ENCODE measurements at places on chromosomes 11 and 22.

DNA sequence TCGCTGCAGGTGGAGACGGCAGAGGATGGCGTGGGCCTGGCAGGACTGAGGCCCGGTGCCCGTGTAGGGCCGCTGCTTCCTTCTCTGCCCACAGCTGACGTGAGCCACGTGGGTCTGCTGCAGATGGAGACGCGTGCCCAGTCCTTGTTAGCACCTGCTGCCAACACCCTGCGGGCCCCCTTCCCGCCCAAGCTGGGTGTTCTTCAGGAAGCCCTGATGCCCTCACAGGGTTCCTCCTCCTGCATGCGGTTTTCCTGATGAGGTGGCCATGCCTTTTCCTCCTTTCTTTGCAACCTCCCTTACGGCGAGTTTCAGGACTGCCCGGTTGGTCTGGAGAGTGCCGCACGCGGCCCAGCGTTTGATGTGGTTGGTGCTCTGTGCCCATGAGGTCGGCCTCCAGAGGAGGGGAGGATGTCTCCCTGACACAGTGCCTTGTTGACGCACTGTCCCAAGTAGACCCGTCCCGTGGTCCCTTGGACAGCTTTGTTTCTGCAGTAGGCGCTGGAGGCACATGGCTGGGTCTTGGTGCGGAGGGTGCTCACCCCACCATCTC is 44.7 kb downstream of the AP2A2 start:
- no peaks in the 10 kb centered on the region for H3K27me3 ChIP-seq
- DNase-seq, result no peak
- peaks cover 4% of the 10 kb centered on the region for H3K36me3 ChIP-seq
- no peak overlapping the region for H3K27ac ChIP-seq
- no peaks in the 10 kb centered on the region for H3K4me1 ChIP-seq
- no peak overlapping the region for H3K4me3 ChIP-seq

GRCh38 chr11:93849201-93849600 is 1.2 kb downstream of the VSTM5 start:
- no peak overlapping the region for H3K4me3 ChIP-seq
- no peak for DNase-seq
- H3K36me3 ChIP-seq, result no peaks in the 10 kb centered on the region

DNA sequence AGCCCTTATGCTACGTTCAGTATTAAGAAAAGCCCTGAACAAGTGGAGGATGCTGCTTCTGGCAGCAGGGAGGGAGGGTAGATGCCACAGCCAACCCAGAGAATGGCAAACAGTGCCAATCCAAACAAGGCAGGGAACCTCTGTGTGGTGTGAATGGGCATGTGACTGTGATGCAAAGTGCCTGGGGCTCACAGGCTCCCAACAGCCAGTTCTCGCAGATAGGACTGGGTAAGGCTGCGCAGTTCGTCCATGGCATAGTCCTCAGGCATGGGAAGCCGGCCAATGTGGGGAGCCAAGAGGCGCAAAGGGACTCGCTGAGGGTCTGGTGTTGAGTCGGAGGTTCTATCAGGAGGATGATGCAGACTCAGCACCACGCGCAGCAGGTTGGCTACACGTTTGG is 4.8 kb upstream of the CHRNA10 start:
- H3K4me1 ChIP-seq, result no peaks in the 10 kb centered on the region
- H3K36me3 ChIP-seq, result peaks cover 99% of the 10 kb centered on the region
- no peak for DNase-seq

GRCh38 chr11:118334745-118335144 is 7.8 kb downstream of the CD3D start:
- H3K27ac ChIP-seq, result no peak overlapping the region
- DNase-seq, result no peak
- no peaks in the 10 kb centered on the region for H3K4me1 ChIP-seq
